ENCODE measurements at places on chromosomes 1 and 21.

GRCh38 chr1:181440510-181440909, 42.8 kb upstream of the CACNA1E start:
- DNase-seq, result no peak

DNA sequence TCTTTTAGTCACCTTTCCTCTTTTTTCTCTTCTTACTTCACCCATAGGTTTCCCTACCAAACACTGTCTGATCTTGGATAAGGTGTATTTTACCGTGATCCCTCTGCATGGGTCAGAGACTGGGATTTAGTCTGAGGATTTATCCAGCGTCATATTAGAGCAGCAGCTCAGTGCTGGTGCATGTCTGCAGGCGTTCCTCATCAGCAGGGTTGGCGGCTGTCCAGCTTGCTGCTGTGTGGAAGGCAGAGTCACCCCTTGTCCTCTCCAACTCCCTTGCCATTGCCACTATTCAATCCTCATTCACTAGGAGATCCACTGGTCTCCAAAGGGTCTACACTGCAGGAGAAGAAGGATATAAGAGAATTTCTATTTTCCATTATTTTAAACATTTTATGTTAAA, 7.3 kb upstream of the FAM78B start:
- no peak for DNase-seq

- DNase-seq, result no peak
Measured at GRCh38 chr21:42507418-42507817, 6.2 kb upstream of the SLC37A1 start.

- DNase-seq, result no peak
Measured at GRCh38 chr1:194755241-194755994, 1569.0 kb upstream of the B3GALT2 start.

- DNase-seq, result no peak
Measured at GRCh38 chr1:170354246-170354645, 177.7 kb upstream of the GORAB start.

DNA sequence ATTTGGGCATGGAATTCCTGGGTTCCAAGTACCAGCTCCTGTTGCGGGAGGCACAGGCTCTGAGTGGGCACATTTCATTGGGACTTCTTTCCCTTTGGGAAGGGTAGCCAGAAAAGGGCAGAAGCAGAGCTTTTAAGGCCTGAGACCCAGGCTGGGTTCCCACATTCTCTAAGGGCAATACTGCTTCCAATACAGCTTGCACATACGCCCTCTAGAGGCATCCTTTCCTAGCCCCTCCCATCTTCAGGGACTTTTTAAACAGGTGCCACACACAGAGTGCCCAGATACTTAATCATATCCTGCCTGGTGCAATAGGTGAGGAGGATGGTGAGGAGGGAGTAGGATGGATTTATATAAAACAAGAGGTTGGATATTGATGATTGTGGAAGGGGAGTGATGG, 5.7 kb downstream of the GPR88 start:
- DNase-seq, result peak; percentile 2

DNA sequence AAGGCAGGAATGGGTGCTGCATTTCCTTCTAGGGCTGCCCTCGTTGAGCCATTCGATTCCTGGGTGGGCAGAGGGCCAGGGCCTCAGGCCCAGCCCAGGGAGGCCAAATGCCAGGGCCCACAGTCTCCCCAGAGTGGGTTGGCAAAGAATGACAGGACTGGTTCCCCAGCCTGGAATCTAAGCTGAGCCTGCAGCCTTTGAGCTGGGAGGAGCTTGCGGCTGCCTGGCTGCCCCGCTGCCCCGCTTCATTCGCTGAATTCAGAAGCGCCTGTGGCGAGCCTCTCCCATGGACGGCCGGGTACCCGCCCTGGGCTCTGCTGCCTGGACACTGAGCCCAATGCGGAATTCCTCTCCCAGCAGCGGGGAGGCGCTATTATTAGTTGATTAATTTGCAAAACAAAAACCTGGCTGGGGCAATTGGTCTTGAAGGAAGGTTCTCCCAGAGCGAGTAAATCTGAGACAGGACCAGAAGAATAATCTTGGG, 32.3 kb upstream of the TARDBP start:
- no peak for DNase-seq

- DNase-seq, result no peak
Measured at GRCh38 chr1:165695031-165695430, 3.3 kb downstream of the ALDH9A1 start.

DNA sequence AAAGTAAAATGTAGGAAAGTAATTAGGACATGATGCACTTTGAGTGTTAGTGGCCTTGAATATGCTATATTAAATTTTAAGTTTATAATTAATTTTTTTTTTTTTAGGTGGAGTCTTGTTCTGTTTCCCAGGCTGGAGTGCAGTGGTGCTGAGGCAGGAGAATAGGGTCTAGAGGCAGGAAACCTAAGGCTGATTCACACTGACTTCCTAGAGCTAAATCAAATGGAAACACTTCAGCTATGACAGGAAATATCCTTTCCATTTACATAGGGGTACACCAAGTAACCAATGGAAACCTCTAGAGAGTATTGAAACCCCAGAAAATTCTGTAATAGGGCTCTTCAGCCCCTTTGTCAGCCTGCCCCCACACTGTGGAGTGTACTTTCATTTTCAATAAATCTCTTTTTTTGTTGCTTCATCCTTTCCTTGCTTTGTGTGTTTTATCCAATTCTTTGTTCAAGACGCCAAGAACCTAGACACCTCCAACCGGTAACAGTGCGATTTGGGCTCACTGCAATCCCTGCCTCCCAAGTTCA, 17.9 kb upstream of the THRAP3 start:
- DNase-seq, result no peak

DNA sequence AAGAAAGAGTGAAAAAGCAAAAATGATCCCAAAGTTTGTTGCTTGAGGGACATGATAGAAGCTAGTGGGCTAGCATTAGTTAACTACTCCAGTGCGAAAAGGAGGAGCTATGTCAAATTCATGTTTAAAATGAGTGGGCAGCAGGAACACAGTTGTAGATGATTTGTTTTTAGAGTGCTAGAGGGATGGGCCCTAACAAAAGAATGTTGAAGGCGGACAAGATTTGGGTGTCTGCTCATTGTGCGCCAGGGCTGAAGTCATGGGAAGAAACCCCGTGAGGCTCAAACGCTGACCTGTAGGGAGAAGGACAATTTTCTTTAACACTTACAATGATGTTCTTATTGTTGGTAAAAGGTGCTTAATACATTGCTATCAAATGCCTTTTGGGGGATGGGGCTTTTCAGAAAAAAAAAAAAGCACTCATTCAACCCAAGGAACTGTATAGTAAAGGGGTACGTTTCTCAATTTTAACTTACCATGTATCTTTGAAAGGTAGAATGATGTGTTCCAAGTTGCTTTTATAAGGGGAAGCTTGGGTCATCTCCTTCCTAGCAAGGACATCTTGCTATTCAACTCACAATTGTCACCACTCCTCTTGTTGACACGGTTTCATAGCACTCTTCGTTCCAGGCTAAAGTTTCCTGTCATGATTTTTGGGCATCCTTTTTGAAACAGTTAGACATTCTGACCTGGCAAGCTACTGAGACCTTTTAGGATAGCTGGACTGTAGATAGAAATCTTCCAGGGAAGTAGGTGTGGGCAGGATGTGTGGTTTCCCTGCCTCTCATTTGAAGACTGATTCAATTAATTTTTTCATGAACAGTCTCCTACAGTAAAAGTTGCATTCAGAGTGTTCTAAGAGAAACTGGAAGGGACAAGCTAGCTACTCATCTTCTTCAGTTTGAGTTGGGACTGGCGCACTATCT, 53.0 kb upstream of the CNN3 start:
- DNase-seq, result no peak

- DNase-seq, result no peak
Measured at GRCh38 chr1:78155121-78155520, 109.4 kb downstream of the GIPC2 start.

DNA sequence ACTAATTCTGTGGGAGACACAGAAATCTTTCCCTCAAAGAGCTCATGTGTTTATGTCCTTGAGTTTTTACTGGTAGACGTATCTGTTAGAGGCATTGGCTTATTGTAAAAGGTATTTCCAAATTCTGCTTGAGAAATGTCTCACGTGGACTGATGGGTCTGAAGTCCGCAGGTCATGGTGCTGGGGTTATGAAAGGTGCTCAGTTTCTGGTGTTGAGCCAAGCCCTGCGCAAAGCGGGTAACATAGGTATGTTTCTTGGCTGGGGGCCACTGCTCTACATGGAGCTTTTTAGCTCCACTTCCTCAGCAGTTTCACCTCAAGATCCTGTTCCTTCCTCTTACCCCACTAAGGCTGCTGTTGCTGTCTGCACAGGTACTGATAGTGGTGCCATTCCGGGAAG, 10.8 kb downstream of the UTP25 start:
- DNase-seq, result peak; percentile 2

- DNase-seq, result no peak
Measured at GRCh38 chr1:217674028-217674729, 43.0 kb downstream of the SPATA17 start.

Data from SW 1271 (cell line).